Ascending aorta (tissue), 2 donors: ENCODE measurements at places on chromosomes 1 and 21. TPM values are rescaled to one million over a fixed set of nuclear protein-coding genes. Genes with fewer than 3 reads are reported as not detected.

The RAP1GAP gene
- total RNA-seq = 0.64 TPM

GRCh38 chr1:195804547-195804946 lies 803.7 kb downstream of the KCNT2 start:
- H3K4me3 ChIP-seq = no peak overlapping the region
- no peak for DNase-seq
- H3K27ac ChIP-seq = no peak overlapping the region
- no peaks in the 10 kb centered on the region for H3K4me1 ChIP-seq

DNA sequence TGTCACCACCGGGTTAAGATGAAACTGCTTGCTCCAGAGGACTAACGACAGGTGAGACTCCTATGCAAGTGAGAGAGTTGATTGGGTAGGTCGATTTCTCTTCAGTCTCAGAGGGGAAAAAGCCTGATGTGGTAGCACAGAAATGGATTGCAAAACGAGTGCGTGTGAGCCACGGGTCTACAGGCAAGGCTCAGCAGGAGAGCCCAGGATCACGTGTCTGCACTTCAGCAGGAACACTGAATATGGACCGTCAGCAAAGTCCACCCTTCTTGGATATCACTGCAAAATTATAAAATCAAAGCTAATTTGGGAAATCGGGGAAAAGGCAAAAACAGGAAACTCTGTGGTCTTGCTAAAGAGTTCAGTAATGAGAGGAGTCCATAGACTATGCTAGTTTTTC lies 107.7 kb upstream of the ZNF648 start:
- no peaks in the 10 kb centered on the region for H3K27me3 ChIP-seq
- no peaks in the 10 kb centered on the region for H3K36me3 ChIP-seq
- DNase-seq = no peak
- no peak overlapping the region for H3K4me3 ChIP-seq
- H3K4me1 ChIP-seq = peaks cover 5% of the 10 kb centered on the region
- no peak overlapping the region for H3K27ac ChIP-seq

The FMO5 gene
- 19.6 TPM for total RNA-seq

DNA sequence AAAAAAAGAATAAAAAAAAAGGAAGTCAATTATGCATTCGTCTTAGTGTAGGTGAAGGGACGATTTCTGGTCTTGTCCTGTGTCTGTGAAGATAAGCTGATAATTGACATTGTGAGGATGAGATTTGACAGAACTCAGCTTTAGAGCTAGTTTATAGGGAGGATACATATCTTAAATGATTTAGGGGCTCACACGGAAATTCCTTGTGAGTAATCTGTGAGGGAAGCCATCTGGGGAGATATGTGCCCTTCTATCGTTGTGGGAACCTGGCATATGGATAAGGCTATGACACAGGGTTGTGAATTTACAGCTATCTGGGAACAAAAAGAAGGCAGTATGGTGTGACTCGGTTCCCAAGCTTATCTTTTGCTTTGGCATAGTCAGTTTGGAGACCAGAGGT lies 71.1 kb downstream of the RABGAP1L start:
- DNase-seq = no peak
- no peak overlapping the region for H3K27ac ChIP-seq
- no peaks in the 10 kb centered on the region for H3K27me3 ChIP-seq
- H3K36me3 ChIP-seq = peaks cover 18% of the 10 kb centered on the region
- H3K4me3 ChIP-seq = no peak overlapping the region
- H3K4me1 ChIP-seq = no peaks in the 10 kb centered on the region

DNA sequence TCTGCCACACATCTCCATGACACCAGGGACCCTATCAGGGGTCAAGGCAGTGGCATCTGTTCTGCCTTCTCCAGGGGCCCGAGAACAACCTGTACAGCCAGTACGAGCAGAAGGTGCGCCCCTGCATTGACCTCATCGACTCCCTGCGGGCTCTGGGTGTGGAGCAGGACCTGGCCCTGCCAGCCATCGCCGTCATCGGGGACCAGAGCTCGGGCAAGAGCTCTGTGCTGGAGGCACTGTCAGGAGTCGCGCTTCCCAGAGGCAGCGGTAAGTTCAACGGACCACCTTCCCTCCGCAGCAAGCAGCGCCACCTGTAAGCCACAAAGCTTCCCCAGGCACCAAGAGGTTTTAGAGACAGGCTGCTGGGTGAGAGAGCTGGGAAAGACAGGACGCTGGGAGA lies 15.9 kb downstream of the MX2 start:
- H3K4me3 ChIP-seq = no peak overlapping the region
- no peaks in the 10 kb centered on the region for H3K27me3 ChIP-seq
- H3K27ac ChIP-seq = no peak overlapping the region
- H3K4me1 ChIP-seq = no peaks in the 10 kb centered on the region

The C21orf91 gene
- 11.3 TPM for total RNA-seq

The C1QA gene
- 202 TPM for total RNA-seq

- no peaks in the 10 kb centered on the region for H3K36me3 ChIP-seq
- H3K27ac ChIP-seq = no peak overlapping the region
These were observed 32.8 kb upstream of the CSF3R start for GRCh38 chr1:36515315-36516138.

The GSTM2 gene
- total RNA-seq = 20.3 TPM

DNA sequence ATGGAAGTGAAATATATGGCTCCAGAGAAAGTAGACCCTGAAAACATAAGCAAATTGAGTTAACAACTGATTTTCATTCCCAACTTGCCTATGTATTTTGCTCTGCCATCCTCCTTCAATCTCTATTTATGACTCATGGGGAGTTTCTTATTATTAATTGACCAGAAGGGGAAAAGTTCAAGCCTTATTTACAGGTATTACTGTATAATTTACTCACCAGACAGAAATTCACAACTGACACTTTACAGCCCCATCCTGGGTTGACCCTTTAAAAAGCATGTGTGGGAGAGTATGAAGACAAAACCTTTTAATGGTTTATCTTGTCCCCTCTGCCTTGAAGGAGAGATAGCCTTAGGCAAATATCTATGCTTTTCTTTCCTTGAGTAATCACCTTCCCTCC lies 39.8 kb upstream of the C1orf53 start:
- no peak for DNase-seq
- no peak overlapping the region for H3K4me3 ChIP-seq
- H3K36me3 ChIP-seq = no peaks in the 10 kb centered on the region
- no peaks in the 10 kb centered on the region for H3K27me3 ChIP-seq

The VCAM1 gene
- total RNA-seq = 9.8 TPM
